ENCODE measurements at places on chromosomes 4 and X.

DNA sequence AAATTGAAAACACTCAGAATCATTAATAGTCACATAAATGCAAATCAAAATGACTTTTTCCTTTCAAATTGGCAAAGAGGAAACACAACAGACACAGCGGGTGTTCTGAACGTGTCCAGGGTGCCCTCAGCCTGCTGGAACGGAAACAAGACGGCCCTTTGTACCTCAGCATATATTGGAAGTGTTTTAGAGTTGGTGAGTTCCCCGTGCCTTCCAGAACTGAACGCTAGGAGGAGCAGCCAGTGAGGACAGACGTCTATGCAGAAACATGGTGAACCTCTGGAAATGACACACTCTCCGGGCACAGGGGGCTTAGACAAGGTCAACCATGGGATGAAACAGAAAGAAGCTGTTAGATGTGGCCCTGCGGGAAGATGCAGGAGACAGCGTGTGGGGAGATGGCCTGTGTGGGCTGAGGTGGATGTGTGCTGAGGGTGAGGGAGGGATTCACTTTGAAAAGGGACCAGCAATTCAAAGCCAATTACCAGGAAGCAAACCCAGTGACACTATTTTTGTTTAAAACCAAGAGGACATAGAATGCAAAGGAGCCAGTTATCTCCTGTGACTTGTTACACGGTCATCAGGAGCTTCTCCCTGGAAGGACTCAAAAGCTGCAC is 40.4 kb downstream of the RNF212 start:
- peak; percentile 64 for DNase-seq

DNA sequence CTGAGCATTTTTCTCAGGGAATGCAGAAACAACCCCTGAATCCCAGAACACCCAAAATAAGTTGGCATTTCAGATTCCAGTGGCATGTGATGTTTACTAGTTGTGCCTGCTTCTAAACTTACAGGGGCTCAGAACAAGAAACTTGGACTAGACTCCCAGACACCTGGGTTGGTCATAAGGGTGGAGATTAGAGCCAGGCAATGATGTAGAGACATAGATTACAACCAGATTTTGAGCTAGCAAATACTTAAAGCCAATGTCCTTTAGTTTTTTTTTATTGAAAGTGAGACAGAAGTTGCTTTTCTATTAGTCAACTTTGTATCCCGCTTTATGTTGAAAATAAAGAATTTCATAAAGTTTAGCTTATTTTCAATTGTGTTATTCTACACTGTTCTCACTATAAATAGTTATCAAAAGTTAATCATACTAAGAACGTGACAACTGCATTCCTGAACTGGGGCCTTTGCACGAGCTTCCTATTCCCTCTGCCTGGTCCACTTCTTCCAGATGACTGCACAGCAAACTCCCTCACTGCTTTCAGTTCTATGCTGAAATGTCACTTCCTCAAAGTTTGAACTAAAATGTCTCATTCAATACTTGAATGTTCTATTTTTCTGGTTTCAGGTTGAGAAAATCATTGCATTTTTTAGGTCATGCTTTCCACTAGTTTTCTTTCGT is 224.7 kb upstream of the PPP1R2C start:
- peak; percentile 10 for DNase-seq

- DNase-seq, result peak; percentile 54
Measured at GRCh38 chr4:147590249-147590920, 26.8 kb upstream of the TMEM184C start.

DNA sequence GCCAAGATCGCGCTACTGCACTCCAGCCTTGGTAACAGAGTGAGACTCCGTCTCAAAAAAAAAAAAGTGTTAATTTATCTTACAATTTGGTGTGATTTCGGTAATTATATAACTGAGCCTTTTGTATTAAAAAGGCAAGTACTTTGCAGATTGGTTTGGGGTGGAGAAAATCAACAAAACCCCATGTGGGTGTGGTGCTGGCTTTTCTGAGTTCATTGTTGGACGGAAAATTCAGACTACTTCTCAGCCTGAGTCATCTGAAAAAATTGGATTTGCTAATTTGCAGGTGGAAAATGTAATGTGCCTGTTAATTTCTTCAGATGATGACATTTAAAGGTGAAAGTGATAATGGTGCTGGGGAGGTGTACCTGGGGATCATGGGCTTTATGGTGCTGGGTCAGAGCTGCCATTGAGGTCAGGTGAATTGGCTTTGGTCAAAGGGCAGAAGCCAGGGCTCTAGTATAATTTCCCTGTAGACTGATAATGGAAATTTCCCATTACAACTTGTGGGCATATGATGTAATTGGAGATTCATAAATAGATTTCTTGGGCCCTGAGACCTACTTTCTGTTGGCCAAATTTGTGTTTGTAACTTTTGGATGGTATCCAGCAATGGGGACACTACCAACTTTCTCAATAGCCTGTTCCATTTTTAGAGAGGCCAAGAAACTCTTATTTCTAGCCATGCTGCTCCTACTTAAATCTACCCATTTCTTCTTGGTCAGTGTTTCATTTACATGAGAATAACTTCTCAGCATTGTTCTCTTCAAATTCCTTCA is 74.3 kb upstream of the TEX13D start:
- no peak for DNase-seq

- DNase-seq, result no peak
Measured at GRCh38 chr4:61580721-61581377, 380.7 kb downstream of the ADGRL3 start.

DNA sequence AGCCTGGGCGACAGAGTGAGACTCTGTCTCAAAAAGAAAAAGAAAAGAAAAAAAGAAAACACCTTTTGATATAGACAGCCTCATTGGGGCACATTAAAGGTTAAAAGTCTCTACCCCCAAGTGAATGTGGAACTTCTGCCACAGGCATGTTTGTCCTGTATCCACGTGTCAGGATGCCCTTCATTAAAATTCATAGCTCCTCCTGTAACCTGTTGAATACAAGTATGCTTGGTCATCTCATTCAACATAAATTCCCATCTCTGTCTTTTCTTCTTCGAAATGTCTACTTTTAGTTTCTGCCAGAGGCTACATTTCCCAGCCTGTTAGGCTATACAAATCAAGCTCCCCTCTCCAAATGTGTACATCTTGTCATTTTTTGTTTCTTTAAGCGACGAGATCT is 25.8 kb downstream of the P2RY8 start:
- no peak for DNase-seq

- DNase-seq, result no peak
Measured at GRCh38 chr4:54902976-54903375, 222.4 kb downstream of the KDR start.

GRCh38 chrX:115518113-115518512 is 42.9 kb upstream of the PLS3 start:
- DNase-seq, result no peak

DNA sequence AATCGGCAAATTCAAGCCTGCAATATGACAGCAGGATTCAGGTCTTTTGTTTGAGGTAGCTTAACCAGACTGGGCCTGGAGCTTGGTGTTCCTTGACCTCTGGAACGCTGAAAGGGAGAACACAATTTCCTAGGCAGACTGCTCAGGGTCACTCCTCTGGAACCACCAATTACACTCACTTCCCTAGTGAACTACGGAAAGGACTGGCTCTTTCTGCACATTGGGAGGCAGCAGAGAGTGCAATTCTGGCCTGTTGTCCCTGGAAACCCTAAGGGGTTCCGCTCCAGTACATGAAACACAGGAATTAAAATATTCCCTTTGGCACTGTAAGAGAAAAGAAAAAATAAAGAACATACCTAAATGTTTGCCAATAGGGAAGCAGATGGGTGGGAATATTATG is 58.6 kb downstream of the GPC3 start:
- no peak for DNase-seq

- DNase-seq, result no peak
Measured at GRCh38 chr4:75254745-75255144, 259.5 kb downstream of the RCHY1 start.

GRCh38 chr4:105683038-105683437 is 25.5 kb downstream of the INTS12 start:
- DNase-seq, result no peak

DNA sequence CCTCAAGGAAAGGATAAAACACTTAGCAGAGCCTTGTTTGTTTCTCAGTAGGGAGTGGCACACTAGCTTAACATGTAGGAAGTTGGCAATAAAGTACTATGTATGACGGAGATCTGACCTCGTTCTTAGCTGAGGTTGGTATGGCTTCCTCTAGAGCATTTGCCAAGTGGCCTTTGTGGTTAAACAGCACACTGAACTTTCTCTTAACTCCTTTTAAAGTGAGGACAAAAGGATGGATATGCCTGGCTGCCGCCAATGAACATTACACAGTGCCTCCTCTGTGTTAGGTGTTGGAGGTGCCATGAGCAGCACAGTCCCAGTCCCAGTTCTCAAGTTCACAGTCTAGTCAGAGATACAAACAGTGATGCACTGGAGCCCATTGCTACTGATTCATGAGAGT is 54.4 kb downstream of the VGLL1 start:
- DNase-seq, result no peak

GRCh38 chr4:153538487-153539357 is 72.6 kb downstream of the TMEM131L start:
- DNase-seq, result no peak

- DNase-seq, result no peak
Measured at GRCh38 chr4:180688480-180688879, 1554.7 kb upstream of the TENM3 start.

GRCh38 chr4:143289370-143289769 is 47.3 kb upstream of the GAB1 start:
- no peak for DNase-seq

GRCh38 chr4:1711571-1712215 is 426 bp downstream of the SLBP start:
- no peak for DNase-seq

DNA sequence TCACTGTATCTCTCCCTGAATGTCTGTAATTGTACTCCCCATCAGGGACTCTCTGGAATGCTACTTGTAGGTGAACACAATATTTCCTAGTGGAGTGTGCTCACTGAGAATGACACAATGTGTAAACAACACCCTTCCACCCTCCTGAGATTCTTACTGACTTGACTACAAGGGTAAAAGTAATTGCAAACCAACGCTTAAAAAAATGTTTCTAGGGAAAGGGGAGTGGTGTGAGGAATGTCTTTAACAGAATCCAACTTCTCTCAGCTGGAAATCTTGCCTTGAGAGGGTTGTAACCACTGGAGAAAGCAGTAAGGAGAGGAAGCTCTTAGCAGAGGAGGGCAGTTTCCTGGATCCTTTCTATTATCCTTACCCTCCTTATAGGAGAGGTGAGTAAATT is 5.1 kb upstream of the RAPGEF2 start:
- DNase-seq, result no peak

- no peak for DNase-seq
Measured at GRCh38 chr4:94782707-94783106, 25.0 kb downstream of the BMPR1B start.

- DNase-seq, result no peak
Measured at GRCh38 chr4:104508224-104508623, 13.5 kb upstream of the CXXC4 start.

- no peak for DNase-seq
Measured at GRCh38 chr4:147533331-147533730, 52.4 kb downstream of the EDNRA start.

DNA sequence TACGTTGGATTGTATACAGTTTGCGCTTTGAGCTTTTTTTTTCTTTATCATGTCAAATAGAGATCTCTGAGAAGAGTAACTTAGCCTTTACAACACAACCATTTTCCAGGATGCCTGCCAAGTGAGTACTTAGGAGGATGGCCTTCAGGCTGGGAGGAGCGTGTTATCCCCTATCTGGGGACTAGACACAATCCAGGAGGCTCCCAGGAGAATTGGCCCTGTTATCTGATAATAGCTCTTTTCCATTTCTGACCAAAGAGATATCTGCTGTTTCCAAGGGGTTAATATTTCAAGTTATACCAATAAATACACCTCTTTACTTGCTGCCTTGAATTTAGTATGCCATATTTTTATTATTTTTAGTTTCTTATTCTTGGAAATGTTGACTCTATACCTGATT is 169.5 kb upstream of the SMARCAD1 start:
- DNase-seq, result no peak

DNA sequence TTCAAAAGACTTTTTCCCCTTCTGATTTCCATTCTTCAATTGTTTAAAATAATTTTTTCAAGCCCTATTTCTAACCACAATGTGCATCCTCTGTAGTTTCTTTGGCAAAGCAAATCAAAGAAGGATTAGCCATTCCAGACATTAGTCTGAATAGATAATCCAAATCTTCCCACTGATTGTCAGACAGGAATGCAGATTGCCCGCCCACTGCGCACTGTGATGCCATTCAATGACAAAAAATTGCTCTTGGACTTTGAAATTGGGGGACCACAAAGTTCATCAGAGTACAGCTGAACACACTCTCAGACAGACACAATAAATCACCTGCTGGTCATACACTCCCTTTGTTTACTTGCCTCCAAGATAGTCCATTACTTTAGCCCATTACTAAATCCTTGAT is 216.5 kb upstream of the DKK2 start:
- DNase-seq, result no peak

DNA sequence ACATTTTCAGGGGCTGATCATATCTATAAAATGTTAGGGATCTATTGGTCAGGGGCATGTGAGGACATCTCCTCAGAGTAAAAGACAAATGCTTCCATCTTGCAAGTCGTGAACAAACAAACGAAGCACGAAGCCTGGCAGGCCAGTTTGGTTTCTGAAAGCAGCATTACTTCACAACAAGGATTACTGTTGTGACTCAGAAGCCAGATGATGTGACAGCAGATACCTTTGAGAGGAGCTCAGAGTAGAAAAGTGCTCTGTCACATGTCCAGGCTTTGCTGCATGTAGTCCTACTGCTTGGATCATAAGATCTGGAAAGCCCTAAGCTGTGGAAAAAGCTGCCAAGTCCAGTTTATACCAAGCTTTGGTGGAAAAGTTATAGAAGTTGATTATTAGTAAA is 1827.2 kb downstream of the ARAP2 start:
- no peak for DNase-seq

GRCh38 chr4:26161030-26161824 is 159.6 kb upstream of the RBPJ start:
- no peak for DNase-seq

- no peak for DNase-seq
Measured at GRCh38 chrX:27307546-27307945, 155.6 kb downstream of the PPP4R3C start.

DNA sequence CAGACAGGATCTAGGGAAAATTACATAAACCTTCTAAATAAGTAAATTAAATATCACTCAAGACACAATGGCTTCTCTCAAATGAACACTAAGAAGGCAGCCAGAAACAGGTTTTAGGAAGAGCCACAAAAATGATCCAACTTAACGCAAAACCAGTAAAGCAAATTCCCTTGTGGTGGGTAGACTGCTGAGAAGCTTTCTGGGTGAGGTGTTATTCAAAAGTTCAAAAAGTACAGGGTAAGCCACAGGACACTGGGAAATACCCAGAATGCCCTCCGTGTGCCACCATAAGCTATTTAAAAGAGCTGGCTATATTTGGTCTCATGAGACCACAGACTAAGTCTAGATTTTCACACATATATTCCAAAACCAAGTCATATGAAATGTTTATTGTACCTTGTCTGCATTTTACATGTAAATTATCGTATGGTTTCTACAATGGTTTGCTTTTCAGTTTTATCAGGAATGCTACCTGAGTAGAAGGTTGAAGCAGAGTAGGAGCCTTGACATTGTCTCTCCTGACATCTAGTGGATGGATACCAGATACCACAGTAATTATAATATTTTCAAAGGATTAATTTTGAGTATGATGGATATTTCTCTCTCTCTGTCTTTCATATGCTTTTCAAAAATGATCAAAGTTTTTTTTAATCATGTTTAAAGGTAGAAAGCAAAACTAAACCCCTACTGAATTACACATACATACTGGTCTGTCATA is 109.3 kb upstream of the KLHL13 start:
- no peak for DNase-seq
